ENCODE measurements at places on chromosomes 3 and 15.

DNA sequence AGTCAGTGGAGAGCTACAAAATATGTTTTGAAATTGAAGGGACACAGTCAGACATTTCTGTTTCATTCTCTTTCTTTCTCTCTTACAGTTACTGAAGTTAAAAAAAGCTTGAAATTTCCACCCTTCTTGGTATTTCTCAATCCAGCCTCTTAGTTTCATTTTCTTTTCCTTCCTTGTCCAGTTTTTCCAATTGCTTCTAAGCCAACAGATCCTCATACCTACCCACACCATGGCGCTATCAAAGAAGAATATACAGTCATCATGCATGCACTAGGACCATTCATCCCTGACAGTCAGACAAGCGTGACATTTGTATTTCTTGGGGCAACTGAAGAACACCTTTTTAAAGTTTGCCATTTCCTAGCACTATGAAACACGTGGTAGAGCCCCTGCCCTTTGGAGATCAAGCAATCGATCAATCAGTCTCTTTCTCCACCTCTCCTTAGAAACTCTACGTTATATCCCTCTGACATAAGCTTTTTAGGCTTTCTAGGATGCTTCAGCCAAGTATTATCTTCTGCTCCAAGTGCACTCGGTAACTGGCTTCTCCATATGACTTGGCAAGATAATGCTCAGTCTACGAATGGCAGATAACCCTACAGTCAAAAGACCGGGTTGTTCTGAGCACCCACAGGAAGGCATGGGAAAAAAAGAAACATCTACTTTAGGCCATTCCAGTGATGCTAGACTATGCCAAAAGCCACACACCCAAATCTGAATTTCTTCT is 65.4 kb downstream of the FBN1 start:
- no peak for DNase-seq

DNA sequence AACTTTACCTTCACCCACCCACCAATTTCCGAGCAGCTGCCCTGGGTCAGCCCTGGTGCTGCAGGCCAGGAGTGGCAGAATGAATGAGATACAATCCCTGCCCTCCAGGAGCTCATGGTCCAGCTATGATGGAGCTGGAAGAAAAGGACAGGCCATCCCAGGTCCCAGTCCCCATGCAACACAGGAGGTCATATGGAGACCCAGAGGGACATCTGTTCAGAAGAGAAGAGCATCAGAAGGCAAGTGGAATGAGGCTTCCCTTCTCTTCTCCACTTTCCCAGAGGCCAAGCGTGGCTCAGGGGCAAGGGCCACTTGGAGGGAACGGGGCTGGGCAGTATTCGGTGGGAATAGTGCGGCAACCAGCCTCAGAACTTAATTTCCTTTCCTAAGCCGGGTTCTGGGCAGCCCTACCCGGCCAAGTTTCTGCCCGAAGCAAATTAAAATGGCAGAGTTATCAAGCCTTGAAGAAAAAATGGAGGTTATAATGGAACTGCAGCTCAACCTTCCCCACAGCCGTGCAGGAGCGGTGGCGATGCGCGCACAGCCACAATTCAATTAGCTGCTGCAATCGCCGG is 35.9 kb downstream of the TLE3 start:
- DNase-seq = no peak

- DNase-seq = no peak
Measured at GRCh38 chr3:156732261-156732660, 57.9 kb downstream of the TIPARP start.

DNA sequence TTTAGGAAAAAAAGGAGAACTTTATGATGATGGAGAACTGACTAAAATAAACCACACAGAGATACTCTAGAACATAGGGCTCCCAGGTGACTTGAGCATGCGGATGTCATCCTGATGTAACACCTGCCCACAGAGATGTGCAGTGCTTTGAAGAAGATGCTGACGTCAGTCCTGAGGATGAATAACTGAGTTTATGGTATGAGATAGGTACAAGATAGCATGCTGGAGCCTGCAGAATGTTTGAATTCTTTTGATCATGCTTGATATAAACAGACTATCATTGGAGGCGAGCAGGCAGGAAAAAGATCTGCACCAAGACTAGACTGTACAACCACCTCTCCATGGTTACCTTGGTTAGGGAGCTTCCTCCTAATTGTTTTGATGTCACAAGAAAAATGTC is 12.4 kb downstream of the CCR4 start:
- DNase-seq = no peak

DNA sequence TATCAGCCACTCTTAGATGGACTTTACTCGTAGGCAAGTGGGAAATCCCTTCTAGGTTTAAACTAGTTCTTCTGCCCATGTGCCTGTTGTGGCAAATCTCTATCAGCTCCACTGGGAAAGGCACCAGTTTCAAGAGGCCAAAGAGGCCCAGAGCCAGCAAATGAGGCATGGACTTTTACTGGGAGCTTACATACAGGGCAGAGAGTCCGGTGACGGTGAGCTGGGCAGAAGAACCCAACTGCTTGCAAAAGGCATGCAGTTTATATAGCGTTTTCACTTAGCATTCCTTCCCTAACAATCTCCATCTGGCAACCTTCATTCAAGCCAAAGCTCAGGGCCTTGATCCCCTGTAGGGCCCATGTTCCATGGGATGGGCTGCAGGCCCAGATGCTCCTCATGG is 93.0 kb upstream of the C3orf80 start:
- no peak for DNase-seq

- no peak for DNase-seq
Measured at GRCh38 chr3:132973441-132973840, 64.8 kb upstream of the TMEM108 start.

- DNase-seq = no peak
Measured at GRCh38 chr3:76756577-76756976, 283.3 kb upstream of the ROBO2 start.

DNA sequence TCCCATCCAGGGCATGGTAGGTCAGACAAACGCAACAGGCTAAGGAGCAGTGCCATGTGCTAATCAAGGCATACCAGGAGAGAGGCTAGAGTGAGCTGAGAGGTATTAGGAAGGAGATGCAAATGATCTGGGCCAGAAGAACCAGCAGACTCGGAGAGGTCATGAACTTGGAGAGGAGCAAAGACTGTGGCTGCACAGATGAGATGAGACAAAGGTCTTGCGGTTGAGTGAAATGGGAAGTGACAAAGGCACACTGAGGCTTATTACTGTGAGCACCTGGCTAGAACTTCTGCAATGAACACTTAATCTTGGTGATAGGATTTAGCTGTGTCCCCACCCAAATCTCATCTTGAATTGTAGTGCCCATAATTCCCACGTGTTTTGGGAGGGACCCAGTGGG is 380.2 kb downstream of the ULK4 start:
- DNase-seq = no peak

GRCh38 chr15:62455441-62455921 is 290.4 kb upstream of the C2CD4B start:
- no peak for DNase-seq

DNA sequence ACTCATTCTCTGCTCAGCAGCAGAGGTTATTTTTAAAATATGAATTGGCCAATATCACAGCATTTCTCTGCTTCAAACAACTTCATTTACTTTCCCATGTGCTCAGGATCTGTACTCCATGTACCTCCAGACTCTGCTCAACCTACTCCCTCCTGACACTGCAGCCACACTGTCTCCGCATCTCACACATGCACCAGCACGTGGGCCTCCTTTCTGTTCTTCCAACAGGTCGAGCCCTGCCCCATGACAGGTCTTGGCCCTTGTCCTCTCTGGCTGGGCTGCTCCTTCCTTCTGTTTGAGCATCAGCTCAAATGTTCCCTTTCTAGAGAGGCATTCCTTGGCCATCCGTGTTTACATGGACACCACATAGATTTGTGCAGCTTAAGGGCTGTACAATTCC is 195.7 kb downstream of the EBLN2 start:
- no peak for DNase-seq
